Activated T-cell treated with anti-CD3 and anti-CD28 coated beads, Interleukin-2, amount 50 U/mL, for 1 hour (primary cell): ENCODE measurements at places on chromosomes 3 and 15.

DNA sequence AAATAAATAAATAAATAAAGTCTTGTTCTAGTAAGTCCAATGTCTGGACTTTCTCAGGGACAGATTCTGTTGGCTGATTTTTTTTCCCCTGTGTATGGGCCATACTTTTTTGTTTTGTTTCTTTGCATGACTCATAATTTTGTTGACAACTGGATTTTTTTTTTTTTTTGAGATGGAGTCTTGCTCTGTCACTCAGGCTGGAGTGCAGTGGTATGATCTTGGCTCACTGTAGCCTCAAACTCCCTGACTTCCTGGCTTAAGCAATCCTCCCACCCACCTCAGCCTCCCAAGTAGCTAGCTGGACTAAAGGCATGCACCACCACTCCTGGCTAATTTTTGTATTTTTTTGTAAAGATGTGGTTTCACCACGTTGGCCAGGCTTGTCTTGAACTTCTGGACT lies 38.9 kb downstream of the TICRR start:
- DNase-seq = no peak

GRCh38 chr3:153144779-153145178 lies 17.2 kb upstream of the RAP2B start:
- DNase-seq = no peak

- no peak for DNase-seq
Observed at GRCh38 chr3:29141197-29141917, 139.5 kb upstream of the RBMS3 start.

DNA sequence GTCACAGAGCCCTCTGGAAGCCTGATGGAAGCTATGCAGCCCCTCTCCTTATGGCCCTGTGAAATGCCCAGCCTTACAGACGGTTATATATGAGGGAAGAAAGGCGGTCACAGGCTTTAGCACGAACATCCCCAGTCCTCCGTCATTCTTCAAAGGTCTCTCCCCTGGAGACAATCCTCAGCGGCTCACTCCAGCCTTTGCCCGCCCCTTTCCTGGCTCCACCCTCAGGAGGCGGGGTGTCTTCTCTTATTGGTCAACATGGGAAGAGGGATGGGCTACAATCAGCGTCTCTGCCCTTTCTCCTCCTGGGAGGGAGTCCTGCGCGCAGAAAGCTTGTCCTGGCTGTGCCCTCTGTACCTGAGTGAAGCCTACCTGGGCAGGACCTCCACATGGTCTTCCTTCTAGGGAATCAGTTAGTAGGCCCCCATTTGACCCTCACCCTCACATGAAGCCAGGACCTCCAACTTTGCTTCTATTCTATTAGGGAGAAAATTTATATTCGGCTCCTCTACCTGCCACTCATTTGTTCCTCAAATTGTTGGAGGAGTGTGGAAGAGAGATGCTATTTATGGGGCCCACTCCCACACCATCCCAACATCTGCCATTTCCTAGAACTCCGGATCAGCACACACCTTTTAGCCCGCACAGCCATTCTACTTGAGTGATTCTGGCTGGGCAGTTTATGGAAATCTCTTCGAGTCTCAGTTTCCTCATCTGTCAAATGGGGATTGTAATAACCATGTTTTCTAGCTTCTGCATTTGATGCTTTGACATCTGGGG lies 112.9 kb upstream of the SLC6A11 start:
- DNase-seq = no peak

DNA sequence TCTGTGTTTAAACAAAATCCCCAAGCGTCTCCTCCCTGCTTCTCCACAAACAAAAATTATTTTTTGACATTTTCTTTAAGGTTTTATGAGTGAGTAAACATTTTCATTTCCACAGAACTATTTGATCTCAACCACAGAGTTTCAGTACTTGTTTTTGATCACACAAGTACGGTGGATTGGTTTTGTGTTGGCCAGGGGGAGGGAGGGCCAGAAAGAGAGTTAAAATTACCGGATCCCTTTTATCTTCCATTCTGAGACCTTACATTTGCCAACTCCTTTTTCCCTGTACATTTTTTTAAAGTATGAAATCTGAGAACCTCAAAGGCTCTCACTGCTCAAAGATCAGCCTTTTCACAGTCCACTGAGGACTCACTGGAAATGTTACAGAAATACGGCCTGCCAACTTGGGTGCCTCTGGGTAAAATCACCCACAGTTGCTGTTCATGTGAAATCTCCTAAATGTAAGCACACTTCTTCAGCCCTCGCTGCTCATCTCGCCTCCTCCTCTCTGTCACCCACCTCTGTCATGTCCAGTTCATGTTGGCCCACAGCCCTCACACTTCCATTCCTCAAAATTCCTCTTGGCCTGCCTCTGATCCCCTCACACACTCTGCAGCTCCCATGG lies 1.7 kb downstream of the HOMER2 start:
- no peak for DNase-seq

DNA sequence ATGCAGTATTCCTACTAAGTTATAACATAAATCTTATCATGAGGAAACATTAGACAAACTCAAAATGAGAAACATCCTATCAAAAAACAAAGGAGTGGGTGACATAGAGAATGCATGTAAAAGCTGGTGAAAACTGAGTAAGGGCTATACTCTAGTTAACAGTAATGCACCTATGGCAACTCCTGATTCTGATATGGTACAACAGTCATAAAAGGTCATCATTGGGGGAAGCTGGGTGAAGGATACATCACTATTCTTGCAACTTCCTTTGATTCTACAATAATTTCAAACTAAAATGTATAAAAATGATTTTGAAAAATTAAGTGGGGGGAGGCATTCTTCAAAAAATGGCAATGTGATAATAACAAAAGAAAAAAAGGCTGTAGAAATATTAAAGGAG lies 6.8 kb downstream of the PIK3R4 start:
- no peak for DNase-seq

- no peak for DNase-seq
Observed at GRCh38 chr3:144105542-144105941, 133.9 kb downstream of the DIPK2A start.

DNA sequence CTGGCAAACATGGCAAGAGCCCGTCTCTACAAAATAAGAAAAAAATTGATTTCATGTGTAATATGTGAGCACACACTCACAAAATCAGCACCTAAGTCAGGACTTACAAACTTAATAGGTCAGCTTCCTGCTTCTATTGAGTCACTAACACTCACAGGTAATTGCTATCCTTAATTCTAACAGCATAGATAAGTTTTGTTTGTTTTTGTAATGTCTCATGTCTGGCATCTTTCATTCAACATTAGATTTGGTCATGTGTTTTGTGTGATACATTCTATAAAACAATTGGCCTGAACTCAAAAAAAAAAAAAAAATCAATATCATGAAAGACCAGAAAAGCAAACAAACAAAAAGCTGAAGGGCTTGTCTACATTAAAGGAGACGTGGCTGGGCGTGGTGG lies 564.7 kb downstream of the AGBL1 start:
- DNase-seq = no peak

GRCh38 chr3:59660852-59661625 lies 611.2 kb upstream of the CFAP20DC start:
- DNase-seq = no peak
